ENCODE measurements at places on chromosomes 4 and X.
A peak's percentile ranks its signal among the peaks of the same experiment; 100 is the strongest.

- DNase-seq, result no peak
These were observed 112.8 kb upstream of the PITX2 start for GRCh38 chr4:110735686-110736085.

DNA sequence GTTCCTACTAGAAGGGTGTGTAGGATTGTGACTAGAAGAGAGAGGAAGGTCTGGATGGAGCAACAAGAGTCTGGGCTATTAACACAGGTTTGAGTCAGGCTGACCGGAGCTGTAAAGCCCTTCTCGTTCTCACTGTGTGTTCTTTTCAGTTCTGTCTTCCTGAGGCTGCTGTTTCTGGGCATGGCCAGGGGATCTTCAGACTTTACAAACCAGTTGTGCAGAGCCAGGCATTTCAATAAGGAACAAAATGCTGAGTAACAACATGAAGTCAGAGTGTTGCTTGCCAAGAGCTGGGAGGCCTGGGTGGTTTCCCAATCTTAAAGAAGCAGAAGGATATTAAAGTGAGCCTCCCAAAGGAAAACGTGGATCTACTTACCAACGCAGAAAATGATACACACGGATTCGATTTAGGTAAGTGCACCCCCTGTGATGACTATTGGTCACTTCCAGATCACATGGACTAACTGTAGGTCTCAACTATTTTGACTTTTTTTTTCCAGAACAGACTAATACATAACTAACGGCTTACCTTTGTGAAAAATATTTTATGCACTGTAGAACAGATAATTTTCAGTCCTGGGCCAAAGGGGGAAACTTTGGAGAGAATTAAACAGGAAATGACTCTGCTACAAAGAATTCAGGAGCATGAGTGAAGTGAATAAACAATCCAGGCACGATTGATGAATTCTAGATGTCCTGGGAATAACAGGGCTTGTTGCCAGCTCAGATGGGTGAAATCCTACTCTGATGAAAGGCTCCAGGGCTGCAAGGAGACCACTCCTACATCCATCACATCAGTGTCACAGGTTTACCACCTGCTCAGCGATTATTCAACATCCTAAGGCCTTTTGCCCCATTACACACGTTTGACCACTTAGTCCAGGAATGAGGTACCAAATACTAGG is 94.5 kb downstream of the ANXA3 start:
- DNase-seq, result peak; percentile 83

GRCh38 chr4:153083447-153083947 is 120.7 kb upstream of the TRIM2 start:
- peak; percentile 55 for DNase-seq

DNA sequence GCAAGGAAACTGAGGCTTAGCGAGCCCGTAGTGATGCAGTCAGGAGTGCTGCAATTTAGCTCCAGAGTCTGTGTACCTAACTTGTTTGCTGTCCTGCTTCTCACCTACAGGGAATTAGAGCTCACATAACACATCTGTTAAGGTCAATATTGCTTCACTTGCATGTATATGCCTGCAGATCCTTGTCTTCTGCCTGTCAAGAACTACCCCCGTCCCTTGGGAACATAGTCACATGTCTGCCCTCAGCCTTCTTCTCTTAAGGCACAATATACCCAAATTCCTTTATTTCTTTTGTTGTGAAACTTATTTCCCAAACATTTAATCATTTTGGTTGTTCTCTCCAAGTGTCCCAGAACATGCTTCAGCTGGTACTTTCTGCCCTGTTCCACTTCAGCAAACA is 103.3 kb upstream of the LEF1 start:
- DNase-seq, result no peak

GRCh38 chr4:107792711-107793110 is 32.0 kb upstream of the SGMS2 start:
- no peak for DNase-seq

- no peak for DNase-seq
These were observed 71.3 kb upstream of the LDB2 start for GRCh38 chr4:16969696-16970135.

DNA sequence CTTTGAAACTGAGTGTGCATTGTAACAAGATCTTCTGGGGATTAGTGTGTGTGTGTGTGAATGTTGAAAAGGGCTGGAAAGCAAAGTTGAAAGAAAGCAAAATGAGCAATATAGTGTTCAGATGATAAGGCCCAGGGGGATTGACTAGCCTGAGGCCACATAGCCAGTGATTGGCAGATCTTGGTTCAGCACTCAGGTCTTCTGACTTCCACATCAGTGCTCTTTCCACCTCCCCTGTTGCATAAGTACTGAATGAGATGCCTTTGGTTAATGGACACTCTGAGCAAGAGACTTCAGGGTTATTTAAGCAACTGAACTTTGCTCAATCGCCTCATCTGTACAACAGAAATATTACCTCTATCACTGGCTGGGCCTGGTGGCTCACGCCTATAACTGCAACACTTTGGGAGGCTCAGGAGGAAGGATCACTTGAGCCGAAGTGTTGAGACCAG is 120.4 kb downstream of the TMEM164 start:
- no peak for DNase-seq

- DNase-seq, result no peak
These were observed 87.3 kb downstream of the LCORL start for GRCh38 chr4:17934286-17934685.

DNA sequence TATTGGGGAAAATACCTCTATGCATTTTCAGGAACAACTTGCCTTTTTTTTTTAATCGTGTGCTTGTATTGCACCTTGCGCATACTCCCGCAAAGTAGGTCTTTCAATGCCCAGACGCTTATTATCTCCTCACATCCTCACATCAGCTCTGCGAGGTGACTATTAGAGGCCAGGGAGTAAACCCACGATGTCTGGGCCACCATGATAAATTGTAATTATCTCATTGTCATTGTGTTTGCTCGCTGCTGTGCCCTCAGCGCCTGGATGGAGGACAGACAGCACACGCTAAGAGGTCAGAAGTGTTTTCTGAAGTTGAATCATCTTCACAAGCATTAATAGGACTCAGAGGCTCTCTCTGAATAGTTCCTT is 1.0 kb upstream of the RELL1 start:
- DNase-seq, result no peak

GRCh38 chr4:182144626-182145333 is 98.4 kb upstream of the TENM3 start:
- no peak for DNase-seq

DNA sequence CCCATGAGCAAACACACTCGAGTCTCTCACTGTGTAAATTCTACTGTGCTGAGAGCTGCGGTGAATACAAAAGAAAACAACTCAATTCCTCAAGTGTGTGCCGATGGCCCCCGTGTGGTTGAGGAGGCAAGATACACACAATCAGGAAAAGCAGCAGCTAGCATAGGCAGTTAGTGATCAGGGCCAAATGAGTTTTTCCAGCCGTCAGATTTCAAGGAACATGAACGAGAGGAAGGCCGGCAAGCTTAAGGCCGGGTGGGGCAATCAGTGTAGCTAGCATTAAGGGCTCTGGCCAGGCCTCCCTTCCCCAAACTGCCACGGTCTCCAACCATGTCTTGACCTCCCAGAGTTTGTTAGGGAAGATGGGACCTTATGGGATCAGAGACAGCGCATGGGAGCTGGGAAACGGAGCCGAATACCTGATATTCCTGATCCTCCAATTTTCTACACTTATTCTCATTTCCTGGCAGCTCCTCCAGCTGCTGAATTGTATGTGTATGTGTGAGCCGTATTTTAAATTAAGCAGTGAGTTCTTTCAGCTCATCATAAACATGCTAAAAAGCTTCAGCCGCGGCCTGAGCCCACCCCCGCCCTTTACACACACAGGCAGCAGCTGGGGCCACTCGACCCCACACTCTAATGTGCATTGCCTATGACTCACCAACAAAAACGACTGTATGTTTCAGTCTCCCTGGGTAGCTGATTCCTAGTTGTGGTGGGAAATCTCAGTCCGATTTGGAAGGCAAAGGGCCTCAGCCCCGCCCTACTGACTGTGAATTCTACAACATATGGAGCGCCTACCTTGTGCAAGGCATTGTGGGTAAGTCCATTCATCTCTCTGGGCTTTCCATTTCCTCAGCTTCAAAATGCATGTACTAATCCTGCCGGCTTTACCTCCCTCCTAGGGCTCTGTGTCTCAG is 59.9 kb downstream of the RTL9 start:
- DNase-seq, result no peak

DNA sequence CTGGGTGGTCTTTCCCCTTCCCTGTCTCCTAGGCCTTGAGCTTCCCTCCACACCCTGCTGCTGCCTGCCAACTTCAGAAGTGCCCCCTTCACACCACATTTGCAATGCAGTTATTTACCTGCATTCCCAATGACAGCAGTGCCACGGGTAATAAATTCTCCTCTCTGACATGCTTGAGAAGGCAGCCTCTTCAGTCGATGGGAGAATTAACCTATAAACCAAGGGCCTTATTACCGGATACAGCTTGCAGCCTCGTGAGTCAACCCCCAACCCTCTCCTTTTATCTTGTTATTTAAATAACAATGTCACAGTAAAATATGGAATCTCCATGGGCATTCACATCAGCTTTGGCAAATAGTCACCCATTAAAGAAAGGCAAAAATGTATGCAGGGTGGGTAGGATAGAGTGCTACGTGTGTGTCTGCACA is 34.7 kb upstream of the LGI2 start:
- no peak for DNase-seq

- no peak for DNase-seq
These were observed 13.7 kb downstream of the RASSF6 start for GRCh38 chr4:73606465-73606974.

DNA sequence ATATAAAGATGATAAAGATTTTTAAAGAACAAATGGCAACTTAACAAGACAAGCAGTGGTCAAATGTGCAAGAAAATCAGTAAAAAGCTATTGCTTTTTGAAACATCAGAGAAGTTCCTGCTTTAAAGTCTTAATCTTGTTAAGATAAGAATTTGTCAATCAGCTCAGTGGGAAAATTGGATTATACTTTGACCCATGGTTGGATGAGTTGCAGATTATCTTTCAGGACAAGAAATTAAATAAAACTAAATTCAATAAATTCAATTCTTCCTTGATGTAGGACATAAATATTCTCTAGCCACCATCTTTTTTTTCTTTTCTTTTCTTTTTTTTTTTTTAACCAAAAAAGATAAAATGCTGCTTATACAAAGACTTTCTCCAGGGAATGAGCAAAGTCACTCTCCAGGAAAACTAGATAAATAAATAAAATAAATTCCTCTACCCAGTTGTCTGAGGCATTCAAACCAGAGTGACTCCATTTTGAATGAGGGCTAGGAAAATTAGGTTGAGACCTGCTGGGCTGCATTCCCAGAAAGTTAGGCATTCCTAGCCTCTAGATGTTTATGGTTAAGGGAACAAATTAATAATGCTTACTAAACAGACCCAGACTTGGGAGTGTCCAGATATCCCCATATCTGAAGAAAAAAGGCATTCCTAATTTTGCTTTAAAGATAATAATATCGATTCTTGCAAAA is 211.2 kb downstream of the SNCA start:
- DNase-seq, result no peak

GRCh38 chr4:25159837-25160713 is at the start of gene SEPSECS:
SEPSECS (minus strand) TSS chr4:25160449; CDS start chr4:25160369, 80 bp downstream.
- DNase-seq, result peak; percentile 98

- DNase-seq, result peak; percentile 56
These were observed 367.0 kb downstream of the BCOR start for GRCh38 chrX:39730662-39731329.

DNA sequence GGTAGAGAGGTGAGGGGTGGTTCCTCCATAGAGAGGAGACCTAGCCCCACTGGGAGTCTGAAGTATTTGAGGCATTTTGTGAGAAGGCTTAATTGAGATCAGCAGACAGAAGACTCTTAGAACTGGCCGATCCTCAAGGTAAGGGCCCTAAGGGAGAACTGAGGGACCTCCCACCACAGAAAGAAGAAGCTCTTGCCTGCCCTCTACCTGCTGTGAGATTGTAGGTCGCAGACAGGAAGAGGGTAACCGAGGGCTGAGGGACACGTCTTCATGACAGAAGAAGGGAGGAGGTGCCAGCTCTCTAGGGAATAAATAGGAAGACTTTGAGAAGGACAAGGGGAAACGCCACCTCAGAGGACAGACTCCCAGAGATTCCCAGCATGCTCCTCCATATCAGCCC is 24.1 kb upstream of the MAGEC1 start:
- no peak for DNase-seq

GRCh38 chrX:45758319-45758718 is 557.6 kb upstream of the DIPK2B start:
- DNase-seq, result peak; percentile 73

GRCh38 chrX:37441377-37441776 is 92.2 kb downstream of the PRRG1 start:
- no peak for DNase-seq
